Fibroblast of the aortic adventitia (primary cell): ENCODE measurements at places on chromosomes 13 and 19. TPM values are rescaled to one million over a fixed set of nuclear protein-coding genes. Genes with fewer than 3 reads are reported as not detected.

The PCDH20 gene
- total RNA-seq = 0.36 TPM in 1 of 2 replicates, not detected in the other

GRCh38 chr19:31377736-31378135 is 28.5 kb upstream of the TSHZ3 start:
- DNase-seq = peak; percentile 16

DNA sequence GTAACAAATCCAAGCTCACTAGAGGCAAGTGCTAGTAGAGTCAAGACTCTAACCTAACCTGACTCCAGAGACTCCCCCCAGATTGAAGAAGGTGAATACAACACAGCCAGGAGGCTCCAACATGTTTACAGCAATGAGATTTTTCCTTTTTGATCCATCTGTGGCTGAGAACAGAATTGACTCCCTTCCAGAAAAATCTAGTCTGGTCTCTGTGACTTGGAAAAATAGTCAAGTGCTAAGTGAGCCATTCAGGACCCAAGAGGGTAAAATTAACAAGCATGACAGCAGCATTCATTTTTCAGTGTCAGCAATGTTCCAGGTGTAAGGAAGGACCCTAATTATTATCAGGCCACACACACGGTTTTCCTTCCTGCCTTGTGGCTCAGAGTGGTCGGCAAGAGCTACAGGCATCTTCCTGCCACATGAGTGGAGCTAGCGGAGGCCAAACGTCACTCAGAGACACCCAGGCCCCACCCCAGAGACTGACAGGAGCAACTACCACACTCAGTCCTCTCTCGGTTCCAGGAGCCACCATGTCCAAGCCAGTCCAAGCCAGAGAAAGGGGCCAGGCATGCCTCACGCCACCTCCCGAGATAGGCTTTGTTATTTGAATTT is 395.1 kb downstream of the FOXO1 start:
- no peak for DNase-seq

GRCh38 chr19:3210347-3211017 is 14.0 kb upstream of the CELF5 start:
- peak; percentile 9 for DNase-seq

DNA sequence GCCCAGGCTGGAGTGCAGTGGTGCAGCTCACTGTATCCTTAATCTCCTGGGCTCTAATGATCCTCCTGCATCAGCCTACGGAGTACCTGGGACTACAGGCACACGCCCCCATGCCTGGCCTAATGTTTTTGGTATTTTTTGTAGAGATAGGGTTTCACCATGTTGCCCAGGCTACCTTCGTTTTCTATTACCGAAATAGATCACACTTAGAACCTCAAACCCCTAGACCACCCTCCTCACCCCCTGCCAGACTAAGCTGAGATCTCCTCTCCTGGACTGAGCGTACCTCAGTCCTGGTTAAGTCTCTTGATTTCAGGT is 391 bp downstream of the KLF1 start:
- DNase-seq = no peak

DNA sequence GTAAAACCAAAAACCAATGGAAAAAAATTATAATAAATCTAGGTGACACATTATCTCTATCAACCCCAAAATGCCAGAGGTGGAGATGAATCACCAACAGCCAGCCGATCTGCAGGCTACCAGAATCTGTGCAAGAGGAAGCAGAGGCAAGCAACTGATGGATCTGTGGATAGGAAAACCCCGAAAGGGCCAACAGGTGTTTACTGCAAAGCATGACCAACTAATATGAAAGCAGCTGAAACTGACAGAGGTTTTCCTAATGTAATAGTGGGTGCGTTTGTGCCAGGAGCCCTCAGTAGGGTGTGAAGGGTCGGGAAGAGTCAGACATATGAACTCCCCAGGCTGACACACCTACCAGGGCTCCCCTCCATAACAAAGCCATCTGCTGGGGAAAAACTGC is 554.6 kb downstream of the RFC3 start:
- no peak for DNase-seq

The VSTM2B gene
- not detected in 2 replicates for total RNA-seq

DNA sequence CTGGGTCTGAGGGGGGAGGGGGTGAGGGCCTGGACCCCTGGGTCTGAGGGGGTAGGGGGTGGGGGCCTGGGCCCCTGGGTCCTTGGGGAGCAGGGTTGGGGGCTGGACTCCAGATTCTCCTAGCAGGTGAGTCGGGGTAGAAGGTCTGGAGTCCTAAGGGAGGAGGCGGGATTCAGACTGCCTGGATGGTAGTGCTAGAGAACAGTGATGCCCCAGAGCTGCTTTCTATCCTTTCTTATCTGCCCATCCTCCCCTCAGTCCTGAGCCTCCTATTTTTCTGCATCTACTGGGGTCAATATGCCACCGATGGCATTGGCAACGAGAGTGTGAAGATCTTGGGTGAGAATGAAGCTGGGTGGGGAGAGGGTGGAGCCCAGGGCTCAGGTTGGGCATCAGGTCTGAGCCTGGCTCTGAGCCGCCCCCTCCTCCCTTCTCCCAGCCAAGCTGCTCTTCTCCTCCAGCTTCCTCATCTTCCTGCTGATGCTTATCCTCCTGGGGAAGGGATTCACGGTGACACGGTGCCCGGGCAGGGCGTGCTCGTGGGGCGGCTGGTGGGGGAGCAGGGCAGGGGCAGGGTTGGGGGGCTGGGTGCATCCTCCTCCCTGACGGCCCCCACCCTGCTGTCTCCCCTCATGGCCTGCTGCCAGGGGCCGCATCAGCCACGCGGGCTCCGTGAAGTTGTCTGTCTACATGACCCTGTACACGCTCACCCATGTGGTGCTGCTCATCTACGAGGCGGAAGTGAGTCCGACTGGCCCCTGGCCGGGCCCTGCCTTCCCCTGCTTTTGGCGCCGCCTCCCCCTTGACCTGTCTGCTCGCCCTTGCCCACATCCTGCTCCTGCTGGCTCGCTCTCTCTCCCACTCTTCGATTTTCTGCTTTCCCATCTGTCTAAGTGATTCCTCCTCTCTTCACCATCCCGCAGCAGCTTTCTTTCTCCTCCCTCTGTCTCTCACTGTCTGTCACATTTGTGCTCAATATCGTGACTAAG is 3.4 kb downstream of the TMEM145 start:
- DNase-seq = no peak

The CGB3 gene
- total RNA-seq = not detected in 2 replicates

GRCh38 chr19:1967087-1967608 is 26.2 kb downstream of the CSNK1G2 start:
- DNase-seq = no peak

GRCh38 chr13:33123066-33123859 is 107.0 kb downstream of the KL start:
- DNase-seq = peak; percentile 39

DNA sequence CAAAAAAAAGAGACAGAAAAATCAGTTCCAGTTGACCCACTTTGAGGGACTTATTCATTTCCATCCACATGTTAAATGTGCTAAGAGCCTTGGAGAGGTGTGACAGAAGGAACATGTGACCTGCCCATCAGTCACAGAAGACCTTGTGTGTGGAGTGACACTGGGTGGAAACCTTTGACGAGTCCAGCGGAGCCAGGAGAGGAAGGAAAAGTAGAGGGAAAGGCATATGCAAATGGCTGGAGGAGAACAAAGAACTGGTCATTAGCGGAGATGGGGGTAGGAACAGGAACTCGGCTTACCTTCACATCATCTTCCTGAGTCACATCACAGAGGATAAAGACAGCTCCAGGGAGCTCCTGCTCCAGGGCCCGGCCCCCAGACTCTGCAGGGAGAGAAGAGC is 2.3 kb downstream of the HSD17B14 start:
- DNase-seq = no peak

The PSG6 gene
- not detected in 2 replicates for total RNA-seq

DNA sequence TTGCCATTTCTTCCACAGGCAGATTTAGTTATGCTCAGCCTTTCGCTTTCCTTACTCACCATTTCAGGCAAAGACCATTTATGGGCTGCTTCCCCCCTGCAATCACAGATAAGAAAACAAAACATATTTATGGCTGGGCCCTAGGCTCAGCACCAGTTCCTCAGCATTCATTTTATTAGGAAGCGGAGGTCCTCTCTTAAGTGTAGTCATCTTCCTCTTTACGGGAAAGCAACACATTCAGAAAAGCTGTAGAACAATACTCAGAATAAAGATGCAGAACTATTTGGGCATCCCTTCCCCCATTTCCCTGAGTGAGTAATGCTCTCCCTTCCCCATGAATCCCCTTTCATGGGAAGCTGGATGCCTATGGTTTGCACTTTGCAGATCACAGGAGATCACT is 27.9 kb downstream of the FLT1 start:
- DNase-seq = no peak

- DNase-seq = no peak
These were observed 208.1 kb downstream of the RBM26 start for GRCh38 chr13:79197933-79198332.

DNA sequence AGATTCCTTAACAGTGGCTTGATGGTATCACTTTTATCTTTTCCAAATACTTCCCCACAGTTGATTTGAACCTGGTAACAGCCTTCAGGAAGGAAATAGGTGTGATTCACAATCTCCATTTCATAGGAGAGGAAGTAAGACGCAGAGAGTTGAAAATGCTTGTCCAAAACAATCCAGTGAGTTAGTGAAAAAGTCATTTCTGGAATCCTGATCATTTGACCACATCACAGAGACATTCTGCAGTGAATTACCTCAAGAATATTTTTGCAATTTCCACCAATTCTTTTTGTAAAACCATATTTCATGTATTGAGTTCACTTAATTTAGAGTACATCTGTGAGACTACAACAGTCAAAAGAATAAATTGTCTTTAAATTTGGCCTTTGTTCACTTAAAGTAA is 292.8 kb downstream of the DCLK1 start:
- DNase-seq = peak; percentile 95

- DNase-seq = no peak
These were observed at the start of gene JSRP1 for GRCh38 chr19:2255982-2256685. TSS of gene JSRP1 (minus strand) at chr19:2256417. CDS start at chr19:2255314, 1,103 bp downstream.

The ZNF66 gene
- 4.0 and 5.0 TPM in 2 replicates for total RNA-seq

The FCGBP gene
- under 0.01 and 0.33 TPM in 2 replicates for total RNA-seq

GRCh38 chr19:16013181-16013850 is 63.0 kb upstream of the TPM4 start:
- no peak for DNase-seq

DNA sequence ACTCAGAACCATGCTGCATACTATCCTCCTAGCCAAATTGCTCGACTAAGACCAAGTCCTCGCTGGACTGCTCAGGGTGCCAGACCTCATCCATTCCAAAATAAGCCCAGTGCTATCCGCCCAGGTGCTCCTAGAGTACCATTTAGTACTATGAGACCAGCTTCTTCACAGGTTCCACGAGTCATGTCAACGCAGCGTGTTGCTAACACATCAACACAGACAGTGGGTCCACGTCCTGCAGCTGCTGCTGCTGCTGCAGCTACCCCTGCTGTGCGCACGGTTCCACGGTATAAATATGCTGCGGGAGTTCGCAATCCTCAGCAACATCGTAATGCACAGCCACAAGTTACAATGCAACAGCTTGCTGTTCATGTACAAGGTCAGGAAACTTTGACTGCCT is 1.5 kb downstream of the PABPC3 start:
- no peak for DNase-seq

DNA sequence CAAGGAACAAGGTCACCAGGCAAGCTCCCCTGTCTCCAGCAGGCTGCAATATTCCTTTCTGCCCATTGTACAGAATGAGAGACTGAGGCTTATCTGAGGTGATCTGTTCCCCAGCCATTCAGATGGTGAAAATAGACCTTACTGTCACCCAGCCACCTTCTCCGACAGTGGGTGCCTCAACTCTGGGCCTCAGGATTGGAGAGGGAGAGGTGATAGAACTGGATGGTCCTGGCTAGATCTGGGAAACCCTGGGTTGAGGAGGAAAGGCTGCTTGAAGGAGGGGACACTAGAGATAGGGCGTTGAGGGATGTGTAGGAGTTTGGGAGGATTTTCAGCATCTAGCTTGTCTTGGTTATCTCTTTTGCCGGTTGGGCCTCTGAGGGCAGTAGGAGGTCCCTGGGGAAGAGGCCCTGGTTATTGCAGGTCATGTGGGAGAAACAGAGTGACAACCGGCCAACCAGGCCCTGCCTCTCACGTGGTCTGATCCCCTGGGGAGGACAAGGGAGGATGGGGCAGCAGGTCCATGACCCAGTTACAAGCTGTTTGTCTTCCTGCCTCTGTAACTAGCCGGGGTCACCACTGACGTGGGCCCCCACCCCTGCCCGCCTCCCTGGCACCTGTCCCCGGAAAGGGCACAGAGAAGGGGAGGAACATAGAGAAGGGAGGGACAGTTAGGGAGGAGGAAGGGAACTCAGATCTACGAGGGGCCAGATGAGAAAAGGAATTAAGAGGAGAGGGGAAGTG is 8.2 kb downstream of the NFIC start:
- no peak for DNase-seq

GRCh38 chr13:103250071-103250470 is 183.9 kb upstream of the SLC10A2 start:
- DNase-seq = no peak
